ENCODE measurements at places on chromosomes 3 and 15.

DNA sequence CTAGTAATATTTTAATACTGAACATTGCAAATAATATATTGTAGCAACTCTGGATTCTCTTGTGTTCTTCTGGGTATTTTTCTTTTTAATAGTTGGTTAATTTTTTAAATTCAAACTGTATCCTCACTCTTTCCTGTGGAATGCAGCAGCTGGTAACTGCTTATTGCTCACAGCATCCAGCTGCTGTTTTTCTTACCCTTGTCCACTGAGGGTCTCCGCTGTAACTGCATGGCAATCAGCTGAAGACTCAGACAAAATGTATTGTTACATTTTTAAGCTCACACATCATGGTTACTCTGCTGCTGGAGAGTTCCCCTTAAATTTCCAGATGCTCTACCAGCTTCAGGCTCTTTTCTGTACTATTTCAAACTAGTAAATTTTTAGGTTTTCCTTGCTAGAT, 227.6 kb downstream of the MBNL1 start:
- DNase-seq, result no peak

GRCh38 chr3:124235446-124235845, 243.5 kb upstream of the ROPN1 start:
- no peak for DNase-seq

DNA sequence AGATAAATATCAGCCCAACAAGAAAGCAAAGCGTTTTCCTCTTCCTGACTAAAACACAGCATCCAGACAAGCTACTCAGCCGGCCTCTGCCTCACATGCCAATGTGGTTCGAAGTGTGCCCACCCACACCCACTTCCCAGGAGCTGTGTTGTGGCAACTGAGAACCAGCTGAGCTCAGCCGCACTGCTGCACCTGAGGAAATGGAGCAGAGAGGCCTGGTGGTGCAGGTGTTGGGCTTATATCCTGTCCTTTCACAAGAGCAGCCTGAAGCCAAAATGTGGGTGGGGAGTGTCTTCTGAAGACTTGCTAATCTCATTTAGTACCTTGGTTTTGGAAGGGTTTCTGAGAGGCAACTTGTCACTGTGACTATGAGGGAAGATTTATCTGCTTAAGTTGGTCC, 23.0 kb upstream of the RETNLB start:
- DNase-seq, result no peak

DNA sequence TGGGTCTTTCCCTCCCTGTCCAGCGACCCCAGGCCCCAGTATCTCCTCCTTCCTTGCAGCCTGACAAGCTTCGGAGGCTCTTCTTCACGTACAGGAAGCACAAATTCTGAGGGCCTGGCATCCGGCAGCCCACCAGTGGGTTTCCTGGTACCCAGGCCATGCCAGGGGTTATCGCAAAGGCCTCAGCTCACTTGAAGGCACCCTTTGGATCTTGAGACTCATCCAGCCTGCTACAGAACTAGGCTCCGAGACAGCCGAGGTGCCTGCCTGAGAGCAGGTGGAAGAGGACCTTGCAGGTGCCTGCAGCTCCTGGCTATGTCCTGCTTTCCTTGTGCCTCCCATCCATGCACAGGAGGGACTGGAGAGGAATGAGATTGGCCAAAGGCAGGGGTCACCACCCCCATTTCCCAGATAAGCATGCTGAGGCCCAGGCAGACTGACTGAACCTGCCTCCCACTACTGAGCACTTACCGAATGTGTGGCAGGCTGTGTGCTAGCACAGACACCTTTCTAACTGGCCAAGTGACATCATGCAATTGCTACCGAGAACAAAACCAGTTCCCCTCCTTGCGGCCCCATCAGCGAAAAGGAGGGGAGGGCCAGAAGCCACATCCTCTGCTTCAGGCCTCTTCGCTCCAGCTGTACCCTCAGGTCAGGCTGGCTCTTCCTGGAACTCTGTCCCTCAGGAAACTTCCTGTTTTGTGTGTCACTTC, 11.2 kb downstream of the SH2D7 start:
- no peak for DNase-seq

- DNase-seq, result peak; percentile 20
Measured at GRCh38 chr15:50415752-50416404, 8.3 kb upstream of the USP8 start.

- DNase-seq, result no peak
Measured at GRCh38 chr15:63054281-63054683, 11.7 kb downstream of the TPM1 start.

- no peak for DNase-seq
Measured at GRCh38 chr3:73423116-73423515, 201.6 kb downstream of the PDZRN3 start.

GRCh38 chr15:24733659-24734058, 58.1 kb downstream of the NPAP1 start:
- DNase-seq, result no peak

DNA sequence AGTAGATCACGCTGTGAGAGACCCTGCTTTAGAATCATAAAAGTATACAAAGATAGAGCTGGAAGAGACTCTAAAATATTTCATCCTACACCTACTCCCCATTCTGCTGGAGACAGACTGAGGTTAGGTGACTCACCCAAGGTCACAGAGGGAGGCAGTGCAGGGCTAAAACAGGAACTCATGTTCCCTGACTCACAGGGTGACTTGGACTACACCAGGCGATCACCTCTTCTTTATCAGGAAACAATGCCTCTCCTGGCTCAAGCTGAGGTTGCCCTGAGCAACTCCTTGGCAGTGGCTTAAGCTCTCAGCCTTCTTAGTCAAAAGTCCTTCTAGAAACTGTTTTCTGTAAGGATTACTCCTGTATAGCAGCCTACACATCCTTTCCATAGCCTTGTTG, 26.4 kb upstream of the TNFAIP8L3 start:
- peak; percentile 98 for DNase-seq

- peak; percentile 57 for DNase-seq
Measured at GRCh38 chr15:83398626-83399025, 48.5 kb upstream of the SH3GL3 start.

DNA sequence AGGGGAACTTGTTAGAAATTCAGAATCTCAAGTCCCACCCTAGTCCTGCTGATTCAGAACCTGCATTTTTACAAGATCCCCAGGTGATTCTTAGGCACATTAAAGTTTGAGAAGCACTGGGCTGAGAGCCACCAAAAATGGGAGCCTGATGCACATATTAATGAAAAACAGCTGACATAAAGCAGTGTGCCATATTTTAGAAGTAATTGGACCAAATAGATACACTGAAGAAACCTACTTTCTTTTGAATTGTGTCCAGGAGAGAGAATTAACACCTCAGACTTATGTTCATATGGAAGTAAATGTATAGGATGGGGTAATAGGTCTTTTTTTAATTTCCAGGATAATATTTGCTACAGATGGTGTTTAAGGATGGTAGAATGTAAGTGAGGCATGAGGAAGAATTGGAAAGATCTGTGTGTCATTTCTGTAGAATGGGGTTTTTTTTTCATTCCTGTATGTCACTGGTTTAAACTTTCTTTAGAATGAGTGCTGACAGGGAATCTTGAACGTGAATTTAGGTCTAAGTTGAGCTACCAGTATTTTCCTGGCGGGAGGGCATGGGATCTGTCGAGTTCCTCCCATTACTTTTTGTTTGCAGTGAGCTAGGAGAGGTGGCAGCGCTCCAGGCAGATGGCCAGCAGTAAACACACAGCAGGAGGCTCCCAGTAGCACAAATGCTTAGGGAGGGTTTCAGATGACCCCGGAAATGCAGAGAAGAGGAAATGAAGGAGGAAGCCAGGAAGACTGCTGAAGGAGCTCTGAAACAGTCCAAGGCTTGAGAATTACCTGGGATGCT, 185.6 kb downstream of the PLCL2 start:
- DNase-seq, result peak; percentile 62

DNA sequence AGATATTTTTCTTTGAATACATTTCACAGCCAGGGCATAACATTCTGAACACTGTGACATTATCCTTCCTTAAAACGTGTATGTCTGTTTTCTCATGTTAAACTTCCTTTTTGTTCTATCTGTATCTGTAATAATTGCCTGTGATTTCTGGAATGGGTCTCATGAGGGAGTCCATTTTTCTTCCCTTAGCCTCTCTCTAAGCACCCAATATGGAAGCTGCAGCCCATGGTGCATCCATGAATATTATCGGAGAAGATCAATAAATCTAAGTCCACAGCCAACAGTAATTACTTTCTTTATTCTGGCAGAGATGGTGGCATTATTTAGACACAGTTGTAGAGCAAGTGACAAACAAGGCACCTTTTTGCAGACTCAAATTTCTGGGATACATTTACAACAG, 671.1 kb downstream of the TUSC7 start:
- no peak for DNase-seq

DNA sequence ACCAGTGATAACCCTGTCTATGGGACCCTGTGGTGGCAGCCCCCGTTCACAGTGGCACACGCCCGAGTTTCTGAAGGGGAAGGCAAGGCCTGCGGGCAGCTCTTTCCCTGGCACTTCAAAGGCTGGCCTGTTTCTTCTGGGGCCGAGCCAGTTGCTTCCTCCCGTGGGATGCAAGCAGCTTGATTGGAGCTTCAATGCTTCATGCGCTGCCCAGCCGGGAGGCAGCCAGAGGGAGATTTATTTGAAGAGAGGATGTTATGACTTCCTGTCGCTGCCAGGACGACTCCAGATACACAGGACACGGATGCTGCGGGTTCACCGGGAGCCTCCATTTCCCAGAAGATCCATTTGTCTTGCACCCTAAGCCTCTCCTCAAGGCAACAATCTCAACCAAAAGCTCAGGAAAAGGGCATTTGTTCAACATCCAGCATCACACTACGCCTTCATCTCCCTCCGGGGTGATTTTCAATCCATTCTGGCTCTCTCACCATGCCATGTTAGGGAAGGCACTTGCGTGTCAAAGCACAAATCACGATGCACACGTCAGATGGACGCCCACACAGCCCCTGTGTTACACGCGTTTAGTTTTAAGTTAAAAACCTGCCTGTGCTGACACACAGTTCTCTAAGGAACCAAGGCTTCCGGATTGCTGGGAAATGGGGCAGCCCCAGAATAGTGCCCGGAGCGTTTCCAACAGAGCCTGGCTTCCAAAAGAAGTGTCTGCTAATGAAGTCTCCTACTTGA, 330.2 kb downstream of the OCA2 start:
- DNase-seq, result no peak

- no peak for DNase-seq
Measured at GRCh38 chr15:33159726-33160453, 34.6 kb downstream of the FMN1 start.

GRCh38 chr3:53102601-53103147, 27.6 kb downstream of the RFT1 start:
- no peak for DNase-seq

Data from iris pigment epithelial cell (primary cell).